CD14-positive monocyte (primary cell): ENCODE measurements at places on chromosomes 2 and 18.

DNA sequence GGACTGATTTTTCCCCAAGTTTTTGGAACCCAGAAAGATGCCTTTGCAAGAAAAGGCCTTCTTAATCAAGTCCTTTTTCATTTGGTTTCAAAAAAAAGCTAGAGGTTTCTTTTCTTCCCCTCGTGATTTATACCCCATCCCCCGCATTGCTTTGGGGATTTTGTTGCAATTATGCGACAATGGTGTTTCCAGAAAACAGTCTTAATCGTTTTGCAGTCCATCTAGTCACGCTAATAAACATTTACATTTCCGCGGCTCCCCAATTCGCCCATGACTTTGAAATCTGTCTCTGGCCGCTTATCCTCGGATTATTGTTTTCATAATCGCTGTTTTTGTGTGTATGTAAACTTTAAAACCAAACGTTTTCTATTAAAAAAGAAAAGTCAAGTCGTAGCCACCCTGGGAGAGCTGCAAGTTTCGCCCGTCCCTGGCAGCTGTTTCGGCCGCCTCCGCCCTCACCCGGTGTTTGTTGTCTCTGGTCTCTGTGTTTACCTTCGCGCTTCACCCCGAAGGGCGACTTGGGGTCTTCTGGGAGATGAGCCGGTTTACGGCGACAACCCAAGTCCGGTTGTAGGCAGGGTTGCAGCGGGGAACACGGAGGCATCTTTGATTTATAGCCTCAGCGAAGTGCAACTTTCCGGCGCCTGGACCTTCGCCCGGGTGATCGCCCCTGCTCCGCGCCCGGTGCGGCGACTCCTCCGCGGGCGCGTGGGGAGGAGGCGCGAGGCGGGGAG is 667 bp downstream of the SP9 start:
- DNase-seq: no peak

DNA sequence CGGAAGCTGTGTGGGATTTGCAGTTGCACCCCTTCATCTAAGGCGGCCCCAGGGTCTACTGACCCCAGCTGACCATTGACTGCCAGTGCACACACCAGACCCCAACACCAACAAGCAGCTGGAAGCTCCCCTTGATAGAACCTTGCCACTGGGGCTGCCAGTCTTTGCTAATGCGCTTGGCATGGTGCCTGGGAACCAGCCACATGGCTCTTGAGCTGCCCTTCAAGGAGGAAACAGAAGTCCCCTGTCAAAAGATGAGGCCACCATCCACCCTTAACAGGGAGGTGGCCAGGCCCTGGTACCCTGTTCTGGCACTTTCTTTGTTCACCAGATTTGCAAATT is 8.6 kb downstream of the ALPI start:
- DNase-seq: no peak

DNA sequence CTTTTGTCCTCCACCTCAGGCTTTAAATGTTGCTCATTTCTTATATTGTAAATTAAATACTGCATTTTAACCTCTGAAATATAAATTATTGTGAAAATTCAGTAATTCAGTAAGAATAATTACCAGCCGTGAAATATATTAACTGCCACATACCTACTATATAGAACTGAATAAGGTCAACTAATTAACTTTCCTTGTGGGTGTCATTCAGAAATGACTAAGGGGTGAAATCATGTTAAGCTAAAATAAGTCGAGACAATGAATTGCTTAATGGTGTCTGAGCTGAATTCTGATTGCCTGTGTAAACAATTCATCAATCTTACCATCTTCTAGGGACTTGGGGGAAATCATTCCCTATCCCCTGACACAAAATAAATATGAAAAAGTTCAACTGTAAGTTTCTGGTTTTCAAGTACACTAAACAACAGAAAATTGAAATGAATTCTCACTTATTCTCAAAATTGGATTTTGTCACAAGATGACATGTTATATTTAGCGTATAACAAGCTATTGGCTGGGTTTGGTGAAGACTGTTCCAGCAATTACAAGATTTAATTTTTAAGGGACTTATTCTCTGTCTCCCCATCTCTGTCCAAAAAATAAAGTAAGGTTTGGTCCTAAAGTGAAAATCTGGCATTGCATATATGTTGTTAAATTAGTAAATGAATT is 255.1 kb downstream of the METTL4 start:
- no peak for DNase-seq

GRCh38 chr2:14385043-14385442 is 247.5 kb upstream of the LRATD1 start:
- no peak for DNase-seq

GRCh38 chr2:175597286-175597685 is 404.8 kb downstream of the LNPK start:
- no peak for DNase-seq

GRCh38 chr2:165743442-165743841 is 50.6 kb downstream of the GALNT3 start:
- DNase-seq: peak; percentile 56

DNA sequence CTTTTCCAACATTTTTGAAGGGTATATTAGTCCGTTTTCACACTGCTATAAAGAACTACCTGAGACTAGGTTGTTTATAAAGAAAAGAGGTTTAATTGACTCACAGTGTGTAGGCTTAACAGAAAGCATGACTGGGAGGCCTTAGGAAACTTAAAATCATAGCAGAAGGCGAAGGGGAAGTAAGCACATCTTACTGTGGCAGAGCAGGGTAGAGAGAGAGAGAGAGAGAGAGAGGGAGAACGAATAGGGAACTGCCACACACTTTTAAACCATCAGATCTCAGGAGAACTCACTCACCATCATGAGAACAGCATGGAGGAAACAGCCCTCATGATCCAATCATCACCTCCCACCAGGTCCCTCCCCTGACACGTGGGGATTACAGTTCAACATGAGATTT is 420.3 kb downstream of the SOCS6 start:
- DNase-seq: no peak

GRCh38 chr18:59265246-59265973 is 7.8 kb downstream of the RAX start:
- DNase-seq: no peak

DNA sequence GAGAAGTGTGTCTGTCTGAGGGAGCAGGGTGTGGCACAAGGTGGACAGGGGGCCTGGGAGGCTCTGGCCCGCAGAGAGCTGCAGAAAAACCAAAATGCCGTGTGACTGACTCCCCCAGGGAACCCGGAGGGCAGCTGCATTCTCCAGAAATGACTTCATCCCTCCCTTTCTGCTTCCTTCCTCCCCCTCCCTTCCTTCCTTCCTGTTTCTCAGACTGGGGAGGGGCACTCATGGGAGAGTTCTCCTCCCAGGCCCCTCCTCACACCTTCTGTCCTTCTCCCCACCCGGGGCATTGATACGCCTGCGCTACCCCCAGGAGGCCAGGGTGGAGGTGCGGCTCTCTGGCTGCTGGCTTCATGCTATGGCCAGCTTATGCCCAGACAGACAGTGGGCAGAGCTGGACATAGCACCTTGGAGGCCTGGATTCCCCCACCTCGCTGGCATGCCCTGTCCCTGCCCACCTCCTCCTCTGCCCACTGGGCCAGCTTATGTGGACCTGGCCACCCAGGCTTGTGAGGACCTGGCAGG is 8.2 kb upstream of the GPR17 start:
- peak; percentile 51 for DNase-seq

GRCh38 chr2:147467441-147467840 is 377.4 kb upstream of the ACVR2A start:
- DNase-seq: no peak

GRCh38 chr18:74623047-74623816 is 25.6 kb downstream of the ZNF407 start:
- no peak for DNase-seq

DNA sequence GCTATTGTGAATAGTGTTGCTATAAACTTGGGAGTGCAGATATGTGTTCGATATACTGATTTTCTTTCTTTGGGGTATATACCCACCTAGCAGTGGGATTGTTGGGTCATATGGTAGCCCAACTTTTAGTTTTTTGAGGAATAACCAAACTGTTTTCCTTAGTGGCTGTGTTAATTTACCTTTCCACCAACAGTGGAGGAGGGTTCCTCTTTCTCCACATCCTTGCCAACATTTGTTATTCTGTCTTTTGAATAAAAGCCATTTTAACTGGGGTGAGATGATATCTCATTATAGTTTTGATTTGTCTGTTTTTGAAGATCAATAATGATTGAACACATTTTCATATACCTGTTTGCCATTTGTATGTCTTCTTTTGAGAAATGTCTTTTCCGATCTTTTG is 282.0 kb upstream of the SESTD1 start:
- no peak for DNase-seq

GRCh38 chr2:10826625-10827024 is 14.0 kb upstream of the PDIA6 start:
- no peak for DNase-seq

- DNase-seq: no peak
Measured at GRCh38 chr2:120228503-120228902, 5.3 kb upstream of the TMEM185B start.

DNA sequence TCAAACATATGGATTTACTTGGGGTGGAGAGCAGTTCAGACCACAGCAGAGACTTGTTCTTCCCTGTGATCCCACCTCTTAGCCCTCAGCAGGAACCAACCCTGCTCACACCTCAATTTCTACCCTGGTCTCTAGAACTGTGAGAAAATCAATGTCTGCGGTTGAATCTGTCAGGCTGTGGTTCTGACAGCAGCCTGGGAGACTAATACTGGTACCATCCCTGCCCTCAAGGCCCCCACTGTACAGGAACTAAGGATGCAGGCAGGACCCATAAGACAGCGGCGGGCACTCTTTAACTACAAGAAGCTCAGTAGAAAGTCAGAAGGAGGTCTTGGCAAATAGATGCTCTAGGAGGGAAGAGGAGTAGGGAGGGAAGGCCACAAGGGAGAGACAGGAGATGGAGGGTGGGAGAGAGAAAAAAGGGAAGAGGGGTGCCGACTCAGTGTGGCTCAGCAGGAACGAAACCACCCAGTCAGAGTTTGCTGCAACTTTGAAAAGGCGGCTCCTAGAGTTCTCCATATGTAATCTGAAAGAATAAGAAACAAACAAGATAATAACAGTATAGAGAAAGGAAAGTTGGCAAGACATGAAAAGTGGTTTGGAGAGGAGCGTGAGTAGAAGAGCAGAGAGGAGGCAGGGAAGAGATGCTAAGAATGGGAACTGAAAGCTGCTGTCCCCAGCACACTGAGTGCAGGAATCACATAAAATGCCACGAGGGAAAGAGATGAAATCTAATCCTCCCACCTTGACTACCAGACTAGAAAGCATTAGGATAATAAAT is 323.9 kb upstream of the ID2 start:
- DNase-seq: peak; percentile 20

GRCh38 chr2:50509852-50510251 is 522.1 kb downstream of the NRXN1 start:
- DNase-seq: no peak

- DNase-seq: no peak
Measured at GRCh38 chr2:99643787-99644418, 154.1 kb upstream of the REV1 start.

DNA sequence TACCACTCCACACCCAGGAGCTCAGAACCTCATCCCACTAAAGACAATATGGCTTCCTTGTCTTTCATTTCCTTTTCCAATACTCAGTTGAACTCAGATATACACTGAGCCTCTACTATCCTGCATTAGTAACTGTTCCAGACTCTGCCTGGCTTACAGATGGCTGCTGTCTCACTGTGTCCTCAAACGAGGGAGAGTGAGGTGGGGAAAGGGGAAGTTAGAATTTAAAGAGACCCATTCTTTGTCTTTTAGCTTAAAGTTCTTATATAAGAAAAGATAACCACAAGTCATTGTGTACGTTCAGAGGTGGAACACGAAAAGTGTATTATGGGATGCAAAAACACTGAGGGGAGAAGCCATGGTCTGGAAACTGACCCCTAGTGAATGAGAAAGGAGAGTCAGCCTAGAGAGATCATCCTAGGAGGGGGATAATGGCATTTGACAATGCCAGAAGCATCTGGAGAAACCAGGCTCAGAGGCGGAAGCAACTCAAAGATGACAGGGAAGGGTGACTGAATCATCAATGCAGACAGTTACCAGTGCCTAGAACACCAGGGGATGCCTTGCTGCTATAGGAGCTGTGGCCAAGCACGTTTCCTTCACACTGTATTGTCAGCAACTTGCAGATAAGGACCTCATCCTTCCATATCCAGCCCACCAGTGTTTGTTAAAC is 170.7 kb downstream of the CYRIA start:
- no peak for DNase-seq

DNA sequence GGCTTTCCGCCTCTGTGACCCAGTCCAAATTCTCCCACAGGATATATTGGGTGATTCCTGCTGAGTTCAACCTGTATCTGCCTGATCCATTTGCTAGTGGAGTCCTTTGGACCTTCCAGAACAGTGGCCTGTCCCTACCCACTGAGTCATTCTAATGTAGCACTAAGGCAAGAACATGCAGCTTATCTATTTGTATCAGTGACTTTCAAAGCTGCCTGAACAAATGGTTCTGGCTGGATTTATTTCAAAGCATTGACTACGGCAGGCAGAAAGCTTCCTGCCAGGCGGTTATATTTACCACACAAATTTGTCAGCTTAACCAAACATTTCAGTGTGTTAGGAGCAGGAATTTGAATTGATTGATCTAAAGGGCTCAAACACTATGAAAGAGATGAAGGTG is 613.4 kb downstream of the DCC start:
- no peak for DNase-seq

DNA sequence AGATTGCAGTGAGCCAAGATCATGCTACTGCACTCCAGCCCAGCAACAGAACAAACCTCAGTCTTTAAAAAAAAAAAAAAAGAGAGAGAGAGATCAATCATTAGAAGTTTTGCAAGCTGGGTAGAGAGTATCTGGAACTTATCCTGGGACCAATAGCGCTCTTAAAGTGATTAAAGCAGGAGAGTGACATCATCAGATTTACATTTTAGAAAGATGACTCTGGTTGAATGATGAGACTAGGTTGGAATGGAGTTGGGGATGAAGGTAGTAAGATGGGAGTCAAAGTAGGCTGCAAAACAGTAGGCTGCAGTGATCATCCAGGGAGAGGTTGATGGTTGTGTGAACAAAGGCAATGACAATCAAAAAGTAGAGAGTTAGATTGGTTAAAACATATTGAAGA is 37.8 kb downstream of the MYL1 start:
- no peak for DNase-seq

DNA sequence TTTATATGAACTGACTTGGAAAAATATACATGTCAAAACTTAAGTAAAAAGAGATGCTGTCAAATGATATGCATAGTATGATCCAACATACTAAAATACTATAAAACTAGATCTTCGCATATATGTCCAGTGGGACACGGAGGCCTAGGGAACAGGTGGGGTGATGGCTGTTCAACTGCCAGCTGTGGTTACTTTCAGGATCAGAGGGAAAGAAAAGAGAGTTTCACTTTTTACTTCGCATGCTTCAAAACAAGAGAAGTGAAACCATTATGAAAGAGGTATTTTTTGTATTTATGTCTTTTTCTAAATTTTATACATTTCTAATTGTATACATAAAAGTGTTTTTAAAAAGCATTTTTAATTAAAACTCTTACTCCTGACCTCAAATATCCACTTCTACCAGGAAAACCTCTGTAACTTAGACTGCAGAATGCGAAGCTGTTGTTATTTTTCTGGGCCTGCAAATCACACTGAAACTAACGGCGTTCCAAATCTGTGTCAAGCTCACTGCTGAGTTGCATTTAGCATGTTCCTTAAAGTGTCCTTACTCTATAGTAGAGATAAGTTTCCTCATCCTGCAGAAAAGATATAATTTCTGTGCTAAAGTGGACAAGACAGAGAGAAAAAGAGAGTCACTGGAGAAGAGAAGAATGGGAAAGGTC is 97.8 kb upstream of the SLC35G4 start:
- DNase-seq: no peak
